Bronchus fibroblast of lung (primary cell): ENCODE measurements at places on chromosomes 11 and 22. TPM values are rescaled to one million over a fixed set of nuclear protein-coding genes. Genes with fewer than 3 reads are reported as not detected.

Gene GAS2
- total RNA-seq, result 1.5 and 2.2 TPM in 2 replicates

Gene SHISA8
- not detected in 2 replicates for total RNA-seq

Gene CCDC85B
- total RNA-seq, result 222 and 228 TPM in 2 replicates

Gene VSTM5
- total RNA-seq, result 0.67 and 1.6 TPM in 2 replicates

Gene UBASH3B
- 10.3 and 10.6 TPM in 2 replicates for total RNA-seq

Gene MS4A3
- total RNA-seq, result not detected in 2 replicates

Gene RFPL3
- total RNA-seq, result not detected in 2 replicates

Gene GSTT2B
- total RNA-seq, result 28.9 and 31.1 TPM in 2 replicates

Gene OR51I1
- total RNA-seq, result not detected in 2 replicates

Gene MRGPRG
- not detected in 2 replicates for total RNA-seq

Gene MS4A6A
- not detected in 2 replicates for total RNA-seq

Gene TBX1
- under 0.01 TPM in 1 of 2 replicates, not detected in the other for total RNA-seq

Gene DRD2
- under 0.01 TPM in 1 of 2 replicates, not detected in the other for total RNA-seq

Gene PLEKHB1
- 0.89 and 1.0 TPM in 2 replicates for total RNA-seq

Gene ANO9
- under 0.01 TPM in 1 of 2 replicates, not detected in the other for total RNA-seq

Gene RASSF7
- total RNA-seq, result 9.1 and 9.4 TPM in 2 replicates

Gene C11orf97
- total RNA-seq, result not detected in 2 replicates

Gene NAV2
- 11.6 and 14.3 TPM in 2 replicates for total RNA-seq

Gene B3GAT1
- not detected in 2 replicates for total RNA-seq

Gene MISFA
- 0.34 TPM in 1 of 2 replicates, not detected in the other for total RNA-seq

Gene GNG3
- not detected in 2 replicates for total RNA-seq

Gene SYT9
- total RNA-seq, result 0.17 TPM in 1 of 2 replicates, not detected in the other

Gene DNAJB13
- total RNA-seq, result not detected in 2 replicates

Gene DDX10
- total RNA-seq, result 20.7 and 24.7 TPM in 2 replicates

Gene PLAAT5
- total RNA-seq, result not detected in 2 replicates

Gene OR8G1
- total RNA-seq, result not detected in 2 replicates

Gene CYP2D6
- 0.15 and 0.17 TPM in 2 replicates for total RNA-seq

Gene RFPL2
- total RNA-seq, result not detected in 2 replicates

Gene P2RX6
- 0.34 and 0.74 TPM in 2 replicates for total RNA-seq

Gene CST6
- total RNA-seq, result 0.84 and 1.0 TPM in 2 replicates

Gene GRAMD4
- 8.0 and 15.0 TPM in 2 replicates for total RNA-seq

Gene VPREB1
- not detected in 2 replicates for total RNA-seq

Gene PDE3B
- total RNA-seq, result 2.8 and 3.4 TPM in 2 replicates

Gene FXYD2
- 0.15 and 0.34 TPM in 2 replicates for total RNA-seq
